ENCODE measurements at places on chromosomes 12 and 14.

GRCh38 chr12:54975875-54976274, 8.7 kb downstream of the TESPA1 start:
- DNase-seq = no peak

GRCh38 chr14:51901475-51902024, 41.1 kb downstream of the GNG2 start:
- DNase-seq = no peak

DNA sequence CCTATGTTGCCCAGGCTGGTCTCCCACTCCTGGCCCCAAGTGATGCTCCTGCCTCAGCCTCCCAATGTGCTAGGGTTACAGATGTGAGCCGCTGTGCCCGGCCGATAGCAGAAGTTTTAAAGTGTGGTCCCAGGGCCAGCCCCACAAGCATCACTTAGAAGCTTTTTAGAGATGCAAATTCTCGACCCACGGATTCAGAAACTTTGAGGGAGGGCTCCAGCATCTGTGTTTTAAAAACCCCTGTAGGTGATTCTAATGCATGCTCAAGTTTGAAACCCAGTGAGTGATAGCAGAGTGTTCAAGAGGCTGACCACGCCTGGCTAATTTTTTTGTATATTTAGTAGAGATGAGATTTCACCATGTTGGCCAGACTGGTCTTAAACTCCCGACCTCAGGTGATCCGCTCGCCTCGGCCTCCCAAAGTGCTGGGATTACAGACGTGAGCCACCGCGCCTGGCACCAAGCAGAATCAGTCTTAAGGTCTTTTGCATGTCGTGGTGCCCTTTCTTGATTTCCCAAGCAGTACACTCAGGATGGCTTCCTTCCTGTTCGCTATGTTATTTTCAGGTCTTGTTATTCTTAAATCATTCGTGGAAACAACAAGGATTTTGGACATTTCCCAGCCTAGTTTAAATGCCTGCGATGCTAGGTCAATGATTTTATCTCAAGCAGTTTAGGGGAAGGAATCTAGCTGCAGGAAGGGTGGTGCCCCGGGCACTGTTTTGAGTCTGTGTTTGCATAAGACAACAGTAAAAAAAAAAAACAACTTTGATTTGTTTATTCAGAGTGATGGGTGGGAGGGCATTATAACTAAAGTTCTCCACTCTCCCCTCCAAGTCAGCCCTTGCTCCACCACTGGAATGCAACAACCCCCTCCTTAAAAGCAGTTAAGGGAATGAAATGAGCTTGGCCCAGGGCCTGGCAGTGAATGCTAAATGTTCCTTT, 9.2 kb upstream of the RILPL2 start:
- DNase-seq = no peak

DNA sequence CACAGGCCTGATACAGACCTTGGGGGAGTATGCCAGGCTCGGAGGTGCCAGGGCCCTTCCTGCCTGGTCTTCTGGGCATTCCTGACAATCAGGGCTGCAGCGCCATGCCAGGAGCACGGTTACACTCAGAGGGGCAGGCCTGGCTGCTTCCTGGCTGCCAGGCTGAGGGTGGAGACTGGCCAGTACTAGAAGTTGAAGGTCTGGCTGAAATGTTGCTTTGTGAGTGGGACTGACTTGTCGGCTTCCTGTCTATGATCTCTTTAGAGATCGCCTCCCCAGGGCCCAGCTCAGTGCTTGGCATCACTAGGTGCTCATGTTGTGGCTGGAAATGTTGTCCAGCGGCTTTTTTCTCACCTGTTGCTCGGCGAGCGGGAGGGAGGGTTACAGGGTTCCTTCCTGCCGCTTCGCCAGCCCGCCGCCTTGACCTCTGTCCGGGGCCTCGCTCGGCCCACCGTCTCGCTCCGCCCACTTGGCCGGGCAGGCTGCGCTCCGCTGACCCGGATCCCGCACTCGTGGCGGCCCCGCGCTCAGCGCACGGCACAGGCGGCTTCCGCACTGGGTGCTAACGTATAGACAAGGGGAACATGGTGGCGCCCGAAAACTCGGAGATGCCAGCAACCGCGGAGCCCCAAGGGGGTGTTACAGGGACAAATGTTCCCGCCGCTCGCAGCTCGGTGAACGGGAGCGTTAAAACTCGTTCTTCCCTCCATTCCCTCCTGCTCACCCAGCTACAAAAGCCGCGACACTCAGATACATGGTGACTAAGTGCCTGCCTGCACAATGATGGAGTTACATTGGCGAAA, 32.6 kb downstream of the PAPLN start:
- DNase-seq = no peak

DNA sequence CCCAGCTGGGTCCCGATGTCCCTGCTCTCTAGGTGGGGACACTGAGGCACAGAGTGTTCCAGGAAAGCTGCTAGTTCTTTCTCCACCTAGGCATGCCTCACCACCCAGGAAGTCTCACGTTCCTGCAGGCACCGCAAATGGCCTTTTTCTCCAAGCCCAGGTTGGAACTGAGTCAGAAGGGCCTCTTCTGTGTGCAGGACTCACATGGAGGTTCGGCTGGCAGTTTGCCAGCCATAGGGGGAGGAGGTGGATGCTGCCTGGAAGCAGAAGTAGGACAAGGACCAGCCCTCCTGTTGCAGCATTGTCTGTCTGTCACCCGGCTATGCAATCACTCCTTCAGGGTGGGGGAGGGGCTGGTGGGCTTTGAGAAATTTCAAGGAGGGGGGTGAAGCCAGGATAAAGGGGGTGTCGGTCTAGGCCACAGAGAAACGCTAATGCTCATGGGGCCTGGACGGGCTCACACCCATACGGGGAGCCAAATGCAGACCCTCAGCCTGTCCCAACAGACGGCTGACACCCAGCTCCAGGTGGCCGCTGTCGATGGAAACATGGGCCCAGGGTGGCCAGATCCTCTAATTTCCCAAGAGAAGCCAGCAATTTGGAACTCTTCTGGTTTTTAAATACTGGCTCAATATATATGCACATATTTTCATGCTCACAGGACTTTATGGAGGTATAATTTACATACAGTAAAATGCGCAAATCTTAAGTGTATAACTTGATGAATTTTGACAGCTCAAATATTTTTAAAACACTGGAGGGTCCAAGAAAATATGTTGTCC, 120.5 kb downstream of the PHETA1 start:
- no peak for DNase-seq

GRCh38 chr12:53967421-53967925, 5.5 kb upstream of the HOXC11 start:
- DNase-seq = no peak

DNA sequence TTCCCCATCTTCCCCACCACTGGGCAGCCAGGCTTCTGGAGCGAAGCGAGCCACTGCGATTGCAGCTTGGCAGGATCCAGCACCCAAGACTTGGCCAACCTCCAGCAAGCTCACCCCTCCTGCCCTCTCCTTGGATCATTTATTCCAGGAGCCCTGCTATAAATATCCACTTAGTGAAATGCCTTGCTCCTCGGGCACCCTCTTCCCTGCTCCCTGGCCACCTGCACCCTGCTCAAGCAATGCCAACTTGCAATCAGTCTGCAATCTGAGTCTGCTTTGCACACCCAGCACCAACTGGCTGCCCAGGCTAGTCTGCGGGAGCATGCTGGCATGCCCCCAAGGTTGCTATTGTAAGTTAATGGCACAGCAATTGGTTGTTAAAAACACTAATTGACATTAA, 666.0 kb downstream of the MED13L start:
- no peak for DNase-seq

- DNase-seq = no peak
Measured at GRCh38 chr14:75543786-75544185, 21.5 kb downstream of the BATF start.

Measured in ureter (tissue), 1 donor.